ENCODE measurements at places on chromosomes 2 and 18.

GRCh38 chr18:66461344-66461743 is 142.5 kb downstream of the CDH19 start:
- no peak for DNase-seq

- no peak for DNase-seq
These were observed 15.9 kb downstream of the FAM210A start for GRCh38 chr18:13710414-13710831.

GRCh38 chr2:225998653-225999052 is 599.1 kb downstream of the NYAP2 start:
- DNase-seq: no peak

- no peak for DNase-seq
These were observed 353.9 kb downstream of the PID1 start for GRCh38 chr2:228917220-228917619.

- DNase-seq: no peak
These were observed 48.3 kb upstream of the ASB1 start for GRCh38 chr2:238378230-238379095.

- no peak for DNase-seq
These were observed 31.2 kb downstream of the ITGB6 start for GRCh38 chr2:160168878-160169277.

- no peak for DNase-seq
These were observed 164.2 kb downstream of the VWC2L start for GRCh38 chr2:214575030-214575429.

GRCh38 chr2:128486640-128487375 is 168.1 kb upstream of the HS6ST1 start:
- no peak for DNase-seq

DNA sequence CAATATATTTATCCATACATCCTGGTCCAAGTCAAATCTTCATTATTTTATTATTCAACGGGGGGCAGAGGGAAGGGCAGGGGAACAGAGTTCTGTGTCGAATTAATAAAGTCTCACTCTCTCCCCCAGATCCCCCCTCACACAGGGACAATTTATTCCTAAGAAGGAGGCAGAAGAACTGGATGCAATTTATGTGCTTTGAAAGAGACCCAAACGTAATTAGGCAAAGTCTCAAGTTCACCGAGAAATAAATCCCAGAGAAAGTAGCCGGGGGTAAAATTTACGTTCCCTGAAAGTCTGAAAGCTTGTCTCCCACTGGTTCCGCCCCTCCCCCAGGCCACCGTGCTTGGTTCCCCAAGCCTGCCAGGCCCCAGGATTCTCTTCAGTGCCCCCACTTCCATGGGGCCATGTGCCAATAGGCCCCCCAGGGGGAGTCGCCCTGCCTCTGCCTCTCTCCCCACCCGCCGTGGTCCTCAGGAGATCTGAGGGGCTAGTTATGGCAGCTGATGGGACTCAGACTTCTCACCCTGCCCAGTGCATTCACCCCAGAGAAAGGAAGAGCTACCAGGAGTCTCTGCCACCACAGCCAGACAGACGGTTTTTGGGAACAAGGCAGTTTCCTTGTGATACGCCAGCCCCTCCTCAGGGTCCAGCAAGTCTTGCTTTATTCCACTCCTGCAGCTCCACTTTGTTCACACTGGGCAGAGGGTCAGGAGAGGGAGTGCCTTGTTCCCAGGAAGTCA is 215.5 kb downstream of the CYP26B1 start:
- DNase-seq: no peak

DNA sequence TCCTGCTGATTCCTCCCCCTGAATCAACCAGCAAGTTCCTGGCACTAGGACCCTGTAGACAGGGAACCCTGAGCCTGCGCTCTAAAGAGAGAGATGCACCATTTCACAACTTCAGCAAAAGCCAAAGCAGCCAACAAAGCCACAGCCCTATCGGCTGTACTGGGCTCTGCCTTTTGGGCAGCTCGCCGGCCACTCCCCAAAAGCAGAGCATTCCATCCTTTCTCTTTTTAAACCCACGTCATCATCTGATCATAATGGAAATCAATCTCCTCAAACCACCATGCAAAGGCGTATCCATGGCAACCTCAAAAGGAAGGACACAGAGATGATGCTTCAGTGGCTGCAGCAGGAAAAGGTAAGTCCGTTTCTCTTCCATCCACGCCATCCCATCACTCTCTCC is 5.3 kb upstream of the DCTN1 start:
- DNase-seq: no peak

DNA sequence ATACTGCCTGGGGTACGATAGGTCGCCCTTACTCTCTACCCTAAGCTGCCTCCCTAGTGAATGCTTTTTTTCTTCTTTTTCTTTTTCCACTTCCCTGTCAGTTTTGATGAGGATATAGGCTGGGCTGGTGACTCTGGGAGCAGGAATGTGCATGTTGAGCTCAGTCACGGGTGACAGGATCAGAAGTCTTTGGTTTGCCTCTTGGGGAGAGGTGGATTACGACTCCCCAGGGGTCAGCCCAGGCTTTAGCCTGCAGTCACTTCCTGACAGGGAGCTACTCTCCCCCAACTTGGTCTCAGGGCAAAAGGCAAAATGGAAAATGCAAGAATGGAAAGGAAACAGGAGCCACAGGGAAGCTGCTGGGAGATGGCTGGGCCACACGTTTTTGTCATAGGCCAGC is 57.3 kb downstream of the THNSL2 start:
- DNase-seq: no peak

- DNase-seq: no peak
These were observed 149.1 kb downstream of the RHBDD1 start for GRCh38 chr2:226984750-226985582.

DNA sequence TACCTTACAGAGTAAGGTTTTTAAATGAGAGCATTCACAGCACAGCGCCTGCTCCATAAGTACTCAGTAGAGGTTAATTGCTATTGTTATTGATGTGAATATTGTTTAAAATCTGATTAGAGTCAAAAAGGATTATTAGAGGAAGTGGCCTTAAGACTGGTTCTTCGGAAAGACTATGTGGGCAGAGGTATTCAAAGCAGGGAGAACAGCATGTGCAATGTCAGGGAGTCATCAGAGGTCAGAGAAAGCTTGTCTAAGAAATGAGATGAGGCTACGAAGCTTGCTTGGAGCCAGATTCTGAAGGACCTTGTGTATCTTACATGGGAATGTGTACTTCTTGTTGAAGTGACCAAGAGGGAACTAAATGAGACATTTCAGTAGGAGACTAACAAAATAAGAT is 49.8 kb downstream of the PMS1 start:
- no peak for DNase-seq

DNA sequence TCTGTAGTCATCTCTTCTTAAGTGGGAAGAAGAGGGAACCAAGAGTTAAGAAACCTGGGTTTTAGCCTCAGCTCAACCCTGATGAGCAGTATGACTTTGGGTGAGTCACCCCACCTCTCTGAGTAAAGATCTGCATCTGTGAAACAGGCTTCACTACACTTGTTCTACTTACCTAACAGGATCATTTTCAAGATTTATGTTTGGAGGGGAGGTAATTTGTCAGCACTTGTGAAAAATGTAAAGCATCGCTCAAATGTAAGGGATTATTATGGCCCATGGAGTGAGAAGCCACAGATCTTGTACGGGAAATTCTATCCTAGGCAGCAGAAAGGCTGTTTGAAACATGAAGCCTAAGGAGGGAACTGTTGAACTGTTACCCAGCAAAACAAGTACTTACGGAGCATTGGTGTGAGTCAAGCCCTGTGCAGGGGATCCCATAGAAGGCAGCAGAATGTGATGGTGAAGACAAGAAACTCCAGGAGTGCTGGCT is 160.6 kb downstream of the PRKCE start:
- no peak for DNase-seq

DNA sequence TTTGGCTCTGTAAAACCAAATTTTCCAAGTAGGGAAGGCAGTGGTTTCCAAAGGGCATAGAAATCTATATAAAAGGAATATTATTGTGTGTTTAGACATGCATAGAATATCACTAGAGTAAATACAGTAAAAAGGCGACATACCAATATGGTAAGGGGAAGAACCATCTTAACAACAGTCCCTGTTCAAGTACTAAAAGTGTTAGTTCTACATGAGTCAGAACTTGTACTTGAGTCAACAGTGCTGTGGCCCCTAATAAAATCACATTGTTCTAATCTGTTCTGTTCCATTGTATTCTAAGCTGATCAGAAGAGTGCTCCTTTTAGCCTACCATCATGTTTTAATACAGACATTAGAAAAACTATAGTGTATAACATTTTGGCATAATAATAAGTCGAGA is 36.1 kb upstream of the TNFRSF11A start:
- DNase-seq: no peak

GRCh38 chr18:11845654-11846053 is 5.6 kb upstream of the CHMP1B start:
- DNase-seq: no peak

GRCh38 chr2:31331156-31331555 is 83.4 kb downstream of the XDH start:
- no peak for DNase-seq
